ENCODE measurements at places on chromosomes 5 and 9. TPM values are rescaled to one million over a fixed set of nuclear protein-coding genes. Genes with fewer than 3 reads are reported as not detected.
A peak's percentile ranks its signal among the peaks of the same experiment; 100 is the strongest.

GRCh38 chr5:84197538-84197937 is 187.1 kb downstream of the EDIL3 start:
- no peak overlapping the region for H3K4me3 ChIP-seq
- H3K27me3 ChIP-seq: no peaks in the 10 kb centered on the region
- no peaks in the 10 kb centered on the region for H3K4me1 ChIP-seq
- no peak overlapping the region for H3K27ac ChIP-seq
- DNase-seq: no peak

The FUT7 gene
- total RNA-seq: not detected

The ORM2 gene
- 46.0 TPM for total RNA-seq

GRCh38 chr5:73370640-73371583 is 77.7 kb downstream of the FOXD1 start:
- no peaks in the 10 kb centered on the region for H3K4me1 ChIP-seq
- H3K4me3 ChIP-seq: no peak overlapping the region
- H3K27me3 ChIP-seq: no peaks in the 10 kb centered on the region
- no peaks in the 10 kb centered on the region for H3K36me3 ChIP-seq
- no peak overlapping the region for H3K27ac ChIP-seq

DNA sequence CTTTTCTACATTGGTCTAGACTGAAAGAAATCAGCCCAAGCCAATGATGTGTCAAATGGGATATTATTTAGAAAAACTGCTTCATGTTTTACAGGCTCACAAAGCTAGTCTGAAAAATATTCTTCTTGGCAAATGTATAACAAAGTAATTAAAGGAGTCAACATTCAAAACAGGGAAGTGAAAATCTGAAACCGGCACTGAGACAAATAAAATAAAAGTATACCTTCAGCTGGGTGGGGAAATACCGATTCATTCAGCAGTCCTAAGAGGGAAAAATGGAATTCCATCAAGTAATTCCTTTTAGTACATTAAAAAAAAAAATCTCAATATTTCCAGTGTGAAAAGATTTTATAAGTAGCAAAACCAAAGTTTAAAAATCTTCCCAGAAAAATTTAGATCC is 259.6 kb upstream of the SLC24A2 start:
- no peak overlapping the region for H3K4me3 ChIP-seq
- no peak for DNase-seq
- no peaks in the 10 kb centered on the region for H3K27me3 ChIP-seq

GRCh38 chr5:44246986-44247385 is 142.2 kb downstream of the FGF10 start:
- H3K27ac ChIP-seq: no peak overlapping the region
- H3K27me3 ChIP-seq: no peaks in the 10 kb centered on the region
- H3K4me3 ChIP-seq: no peak overlapping the region
- DNase-seq: no peak
- H3K36me3 ChIP-seq: no peaks in the 10 kb centered on the region

The OTULIN gene
- 42.6 TPM for total RNA-seq

- no peaks in the 10 kb centered on the region for H3K36me3 ChIP-seq
- H3K27me3 ChIP-seq: no peaks in the 10 kb centered on the region
- H3K4me3 ChIP-seq: no peak overlapping the region
- H3K27ac ChIP-seq: no peak overlapping the region
- no peak for DNase-seq
- peaks cover 11% of the 10 kb centered on the region for H3K4me1 ChIP-seq
These were observed 64.4 kb downstream of the GALNT10 start for GRCh38 chr5:154254896-154255295.

- H3K27me3 ChIP-seq: 0 out of 2 replicates have a peak, but pooled peaks cover 1% of the 10 kb centered on the region
- H3K4me3 ChIP-seq: no peak overlapping the region
- H3K4me1 ChIP-seq: no peaks in the 10 kb centered on the region
- H3K27ac ChIP-seq: no peak overlapping the region
- DNase-seq: no peak
These were observed 91.4 kb upstream of the CCDC112 start for GRCh38 chr5:115387816-115388215.

The ROPN1L gene
- total RNA-seq: 0.58 TPM

DNA sequence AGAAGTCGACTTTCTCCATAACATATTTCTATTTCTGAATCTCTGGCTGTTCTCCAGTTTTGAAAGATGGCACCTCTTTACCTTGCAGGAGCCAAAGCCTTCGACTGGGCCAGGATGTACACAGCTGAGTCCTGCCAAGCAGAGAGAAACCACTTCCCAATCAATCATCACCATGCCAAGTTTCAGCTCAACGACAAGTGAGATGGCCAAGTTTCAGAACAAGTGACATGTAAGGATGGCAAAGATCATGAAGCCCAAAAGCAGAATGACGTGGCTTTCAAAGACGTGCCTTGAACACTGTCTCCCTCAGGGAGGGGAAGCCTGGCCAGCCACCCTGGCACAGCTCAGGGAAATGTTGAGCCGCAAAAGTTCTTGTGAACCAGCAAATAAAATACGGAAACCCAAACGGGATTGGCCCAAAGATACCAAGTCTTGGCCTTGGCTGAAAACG is 17.7 kb downstream of the STK10 start:
- H3K4me1 ChIP-seq: 0 out of 2 replicates have a peak, but pooled peaks cover 4% of the 10 kb centered on the region
- no peaks in the 10 kb centered on the region for H3K36me3 ChIP-seq
- H3K27ac ChIP-seq: peak overlapping the region; percentile 42
- no peaks in the 10 kb centered on the region for H3K27me3 ChIP-seq
- H3K4me3 ChIP-seq: no peak overlapping the region
- no peak for DNase-seq

DNA sequence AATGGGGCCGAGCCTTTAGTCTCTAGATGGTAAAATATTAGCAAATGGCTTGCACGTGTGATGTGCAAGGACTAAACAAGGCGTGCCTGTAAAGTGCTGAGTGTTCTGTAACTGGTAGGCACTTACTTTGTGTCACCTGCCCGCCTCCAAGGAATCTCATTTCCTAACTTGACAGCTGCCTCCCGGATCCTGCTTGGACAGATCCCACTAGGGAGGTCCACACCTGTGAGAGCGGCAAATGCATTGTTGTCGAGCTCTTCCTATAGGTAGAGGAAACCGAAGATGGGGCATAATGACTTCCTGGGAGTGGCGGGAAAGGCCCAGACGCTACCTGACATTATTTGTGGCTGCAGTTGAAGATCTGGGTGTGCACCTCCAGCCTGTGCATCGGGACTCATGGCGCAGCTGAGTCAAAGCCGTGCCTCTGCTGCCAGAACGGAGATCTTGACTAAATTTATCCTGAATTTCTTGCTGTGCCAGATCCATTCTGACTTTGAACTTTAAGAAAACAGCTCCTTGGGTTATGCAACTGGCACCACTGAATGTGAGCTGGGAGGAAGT is 79.8 kb downstream of the TENT4A start:
- no peak for DNase-seq
- no peak overlapping the region for H3K27ac ChIP-seq
- H3K4me1 ChIP-seq: no peaks in the 10 kb centered on the region
- no peaks in the 10 kb centered on the region for H3K36me3 ChIP-seq
- no peak overlapping the region for H3K4me3 ChIP-seq

The ABCA1 gene
- total RNA-seq: 14.0 TPM

GRCh38 chr5:37838152-37838932 is 1.5 kb downstream of the GDNF start:
- H3K27me3 ChIP-seq: 0 out of 2 replicates have a peak, but pooled peaks cover 1% of the 10 kb centered on the region
- H3K4me3 ChIP-seq: no peak overlapping the region
- no peaks in the 10 kb centered on the region for H3K36me3 ChIP-seq
- H3K4me1 ChIP-seq: no peaks in the 10 kb centered on the region
- H3K27ac ChIP-seq: no peak overlapping the region
- DNase-seq: no peak

GRCh38 chr9:91714020-91714806 is 235.8 kb downstream of the ROR2 start:
- no peak overlapping the region for H3K27ac ChIP-seq
- H3K4me3 ChIP-seq: peak overlapping the region; percentile 27
- no peaks in the 10 kb centered on the region for H3K27me3 ChIP-seq
- no peaks in the 10 kb centered on the region for H3K4me1 ChIP-seq
- DNase-seq: peak; percentile 29
- no peaks in the 10 kb centered on the region for H3K36me3 ChIP-seq

DNA sequence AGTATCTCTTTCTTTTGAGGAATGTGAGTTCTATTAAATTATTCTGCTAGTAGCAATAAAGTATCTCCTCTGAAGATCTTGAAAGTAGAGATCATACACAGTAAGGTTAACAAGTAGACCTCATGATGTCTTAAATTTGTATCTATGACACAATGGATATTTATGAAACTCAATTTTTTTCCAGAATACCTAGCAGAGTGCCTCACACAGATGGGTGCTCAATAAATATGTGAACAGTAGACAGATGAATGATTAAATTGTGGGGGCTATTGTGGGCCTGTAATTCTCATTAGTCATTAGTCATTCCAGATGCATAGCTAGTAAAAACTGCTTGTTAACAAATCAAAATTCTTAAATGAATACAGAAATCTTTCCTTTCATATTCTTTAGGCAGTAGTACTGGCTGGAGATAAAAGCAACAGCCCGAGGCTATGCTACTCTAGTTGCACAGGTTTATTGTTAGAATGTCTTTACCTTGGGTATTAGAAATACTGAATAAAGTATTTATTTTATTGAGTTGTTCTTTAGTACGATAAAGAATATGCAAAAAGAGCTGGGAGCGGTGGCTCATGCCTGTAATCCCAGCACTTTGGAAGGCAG is 22.0 kb downstream of the CHD1 start:
- no peaks in the 10 kb centered on the region for H3K4me1 ChIP-seq
- H3K27ac ChIP-seq: no peak overlapping the region
- H3K36me3 ChIP-seq: no peaks in the 10 kb centered on the region
- H3K4me3 ChIP-seq: no peak overlapping the region

- no peak overlapping the region for H3K4me3 ChIP-seq
- no peaks in the 10 kb centered on the region for H3K27me3 ChIP-seq
- H3K36me3 ChIP-seq: no peaks in the 10 kb centered on the region
- no peaks in the 10 kb centered on the region for H3K4me1 ChIP-seq
These were observed 76.3 kb upstream of the PCSK1 start for GRCh38 chr5:96509316-96509715.

The SLC6A18 gene
- total RNA-seq: not detected
